ENCODE measurements at places on chromosomes 1 and 21.

DNA sequence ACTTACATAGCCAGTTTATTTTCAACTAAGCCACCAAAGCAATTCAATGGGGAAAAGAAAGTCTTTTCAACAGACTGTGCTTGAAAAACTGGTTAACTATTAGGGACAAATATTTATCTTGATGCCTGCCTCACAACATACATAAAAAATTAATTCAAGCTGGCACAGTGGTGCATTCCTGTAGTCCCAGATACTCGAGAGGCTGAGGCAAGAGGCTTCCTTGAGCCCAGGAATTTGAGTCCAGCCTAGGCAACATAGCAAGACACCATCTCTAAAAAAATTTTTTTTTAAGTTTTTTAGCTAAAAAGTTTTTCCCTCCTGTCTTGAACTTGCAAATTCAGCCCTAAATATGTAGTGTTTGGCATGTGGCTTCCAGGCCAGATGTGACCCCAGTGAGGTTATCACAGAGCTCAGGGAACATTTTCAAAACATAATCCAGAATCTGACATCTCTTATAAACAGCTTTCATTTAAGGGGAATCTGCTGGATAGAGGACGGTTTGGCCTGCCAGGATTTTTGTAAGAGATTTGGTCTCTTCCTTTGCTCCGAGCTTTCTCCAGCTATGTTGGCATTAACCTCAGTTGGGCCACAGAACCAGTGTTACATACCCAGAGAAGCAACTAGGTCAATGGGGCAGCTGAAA, 46.4 kb downstream of the COL6A1 start:
- DNase-seq: no peak

DNA sequence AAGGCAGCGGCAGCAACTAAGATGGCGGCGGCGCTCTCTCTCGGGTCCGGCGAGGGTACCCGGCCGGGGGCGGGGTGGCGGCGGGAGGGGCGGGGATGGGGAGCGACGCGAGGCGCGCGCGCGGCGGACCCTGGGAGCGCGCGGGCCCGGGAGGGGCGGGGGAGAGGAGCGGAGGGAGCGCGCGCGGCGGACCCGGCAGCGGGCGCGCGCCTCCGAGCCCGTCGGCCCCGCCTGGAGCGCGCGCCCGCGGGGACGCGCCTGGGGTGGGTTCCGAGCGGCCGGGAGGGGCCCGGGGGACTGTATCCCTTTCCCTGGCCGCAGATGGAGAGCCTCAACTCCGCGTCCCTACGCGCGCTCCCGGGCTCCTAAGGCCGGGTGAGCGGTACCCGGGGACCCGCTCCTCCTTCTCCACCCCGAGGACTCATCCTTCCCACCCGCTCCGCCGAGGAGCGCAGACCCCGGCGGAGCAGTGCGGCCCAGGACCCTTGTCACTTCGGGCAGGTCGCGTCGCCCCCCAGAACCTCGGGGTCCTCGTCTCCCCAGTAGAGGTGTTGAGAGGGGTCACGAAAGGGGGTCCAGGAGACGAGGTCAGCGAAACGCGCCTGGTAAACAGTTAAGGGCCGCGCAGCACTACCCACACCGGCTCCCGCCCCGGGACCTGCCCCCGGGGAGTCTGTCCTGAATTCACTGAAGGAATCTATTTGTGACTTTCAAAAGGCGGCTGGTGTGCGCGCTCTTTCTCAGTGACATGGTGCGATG, at the start of gene CLSTN1:
Gene CLSTN1, minus strand, starts transcription at position 23 of the 759 bp plus-strand sequence. CDS start 232 bp downstream, outside the sequence.
- DNase-seq: peak; percentile 100

- no peak for DNase-seq
Observed at GRCh38 chr1:195482137-195482536, 1126.1 kb downstream of the KCNT2 start.

DNA sequence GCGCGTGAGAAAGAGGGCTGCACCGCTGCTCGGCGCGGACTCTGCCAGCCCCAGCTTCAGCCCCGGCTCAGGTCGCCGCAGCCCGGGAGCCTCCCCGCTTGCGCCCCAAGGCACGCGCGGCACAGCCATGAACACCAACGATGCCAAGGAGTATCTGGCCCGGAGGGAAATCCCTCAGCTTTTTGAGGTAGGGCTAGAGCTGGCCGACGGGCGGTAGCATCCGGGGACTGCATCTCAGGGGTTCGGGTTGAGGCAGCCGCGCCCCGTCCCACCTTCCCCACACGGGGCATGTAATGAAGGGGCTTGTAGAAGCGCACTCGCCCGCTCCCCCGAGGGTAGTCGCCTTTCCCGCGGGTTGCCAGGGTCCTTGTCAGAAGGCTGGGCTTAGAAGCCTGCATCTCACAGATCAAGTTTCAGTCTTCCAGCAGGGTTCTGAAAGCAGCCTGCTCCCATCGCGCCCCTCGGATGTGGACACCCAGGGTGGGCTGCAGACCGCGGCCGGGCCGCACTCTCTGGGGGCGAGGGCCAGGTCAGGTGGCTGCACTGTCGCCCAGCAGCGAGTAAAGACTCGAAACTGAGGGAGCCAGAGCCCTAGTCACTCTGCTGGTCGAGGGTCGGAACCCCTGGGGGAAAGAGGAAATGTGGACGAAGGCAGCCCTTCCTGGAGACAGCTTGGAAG, 507 bp downstream of the AK5 start:
- DNase-seq: peak; percentile 77

GRCh38 chr1:118773656-118774055, 214.5 kb downstream of the TBX15 start:
- DNase-seq: no peak

DNA sequence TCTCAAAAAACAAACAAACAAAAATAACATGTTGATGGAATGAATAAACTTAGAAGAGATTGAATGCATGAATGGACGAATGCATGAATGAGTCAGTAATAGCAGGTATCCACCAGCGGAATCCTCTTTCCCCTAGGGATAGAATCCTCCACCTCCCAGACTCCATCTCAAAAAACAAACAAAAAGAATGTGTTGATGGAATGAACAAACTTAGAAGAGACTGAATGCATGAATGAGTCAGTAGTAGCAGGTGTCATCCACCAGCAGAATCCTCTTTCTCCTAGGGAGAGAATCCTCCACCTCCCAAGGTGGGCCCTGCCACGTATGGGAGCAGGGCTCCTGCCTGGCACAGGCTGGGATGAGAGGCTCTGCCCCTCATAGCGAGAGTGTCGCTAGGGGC, 26.8 kb upstream of the RNF19B start:
- no peak for DNase-seq

DNA sequence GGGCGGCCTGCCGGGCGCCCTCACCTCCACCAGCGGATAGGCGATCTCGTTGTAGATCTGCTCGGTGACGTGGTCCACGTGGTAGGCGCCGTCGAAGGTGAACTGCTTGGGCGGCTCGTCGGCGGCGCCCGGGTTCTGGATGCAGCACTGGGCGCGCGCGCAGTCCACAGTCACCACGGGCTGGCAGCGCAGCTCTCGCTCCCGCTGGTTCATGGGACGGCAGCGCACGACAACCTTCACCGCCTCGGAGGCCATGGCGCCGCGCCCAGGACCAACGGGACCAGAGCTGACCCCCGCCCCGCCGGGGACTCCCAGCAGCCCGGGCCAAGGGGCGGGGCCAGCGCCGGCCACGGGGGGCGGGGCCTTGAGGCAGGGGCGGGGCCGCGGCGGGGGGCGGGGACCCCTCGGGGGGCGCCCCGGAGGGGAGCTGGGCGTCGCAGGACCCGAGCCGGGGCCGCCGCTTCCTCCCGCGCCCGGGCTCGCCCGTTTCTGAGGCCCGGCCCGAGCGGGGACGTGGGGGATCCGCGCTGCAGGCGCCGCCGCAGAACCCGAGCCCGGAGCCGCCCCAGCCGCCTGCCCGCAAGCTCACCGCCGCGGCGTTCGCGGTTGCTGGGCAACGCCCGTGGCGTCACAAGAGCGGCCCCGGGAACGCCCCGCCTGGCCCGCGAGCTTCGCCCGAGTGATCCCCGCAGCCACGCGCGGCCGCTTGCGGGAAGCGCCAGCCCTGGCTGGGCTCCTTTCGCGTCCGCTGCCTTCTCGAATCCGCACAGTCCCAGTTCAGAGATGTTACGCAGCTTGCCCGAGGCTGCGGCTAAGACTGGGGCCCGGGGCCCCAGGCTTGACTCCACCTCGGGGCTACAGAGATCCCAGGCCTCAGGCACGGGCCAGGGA, at the start of gene KIF17:
Gene KIF17, minus strand, starts transcription at position 556 of the 891 bp plus-strand sequence. Its CDS starts 301 bp downstream, at position 255.
- peak; percentile 91 for DNase-seq

GRCh38 chr1:56522680-56523079, 56.7 kb downstream of the PLPP3 start:
- no peak for DNase-seq

Data from GM03348 (cell line).